Heart left ventricle (tissue), 16 donors: ENCODE measurements at places on chromosomes 2 and 18. TPM values are rescaled to one million over a fixed set of nuclear protein-coding genes. Genes with fewer than 3 reads are reported as not detected.

GPR35 gene
- total RNA-seq: 0.79 TPM

VWA3B gene
- 0.17 TPM for total RNA-seq

SETBP1 gene
- total RNA-seq: 7.5 TPM

MATN3 gene
- total RNA-seq: 0.12 TPM

DNA sequence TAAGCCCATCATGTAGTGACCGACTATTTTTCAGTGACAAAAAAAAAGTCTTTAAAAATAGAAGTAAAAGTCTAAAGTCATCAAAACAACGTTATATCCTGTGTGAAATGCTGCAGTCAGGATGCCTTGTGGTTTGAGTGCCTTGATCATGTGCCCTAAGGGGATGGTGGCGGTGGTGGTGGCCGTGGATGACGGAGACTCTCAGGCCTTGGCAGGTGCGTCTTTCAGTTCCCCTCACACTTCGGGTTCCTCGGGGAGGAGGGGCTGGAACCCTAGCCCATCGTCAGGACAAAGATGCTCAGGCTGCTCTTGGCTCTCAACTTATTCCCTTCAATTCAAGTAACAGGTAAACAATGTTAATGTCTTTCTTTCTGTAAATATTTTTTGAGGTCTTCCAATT is at the start of gene CD28:
TSS of gene CD28 (plus strand) at position 237 of the 400 bp plus-strand sequence. CDS start at position 295, 58 bp downstream.
- peak within 1 kb of the TSS; percentile 73 for H3K27ac ChIP-seq
- no peaks in the 10 kb centered on the region for H3K36me3 ChIP-seq
- H3K27me3 ChIP-seq: no peaks in the 10 kb centered on the region
- no peaks in the 10 kb centered on the region for H3K4me1 ChIP-seq

FZD7 gene
- 19.3 TPM for total RNA-seq

DNA sequence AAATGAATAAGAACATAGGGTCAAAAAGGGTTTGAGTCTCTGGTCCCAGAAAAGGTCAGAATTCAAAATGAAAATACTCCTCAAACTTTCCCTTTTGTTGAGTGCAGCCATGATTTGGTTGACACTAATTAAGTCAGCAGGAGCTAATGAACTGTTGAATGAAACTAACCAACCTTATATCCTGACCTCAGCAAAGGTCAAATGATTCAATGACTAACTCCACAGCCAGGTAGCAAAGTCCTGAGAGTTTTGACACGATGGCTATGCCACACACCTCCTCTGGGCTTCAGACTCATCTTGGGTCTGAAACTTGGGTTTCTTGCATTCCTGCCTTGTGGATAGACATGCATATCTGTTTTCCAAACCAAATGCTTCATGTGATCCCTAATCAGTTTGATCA is 172.3 kb downstream of the INO80D start:
- no peak for DNase-seq
- H3K4me3 ChIP-seq: no peak overlapping the region
- no peaks in the 10 kb centered on the region for H3K36me3 ChIP-seq

TNFRSF11A gene
- 2.5 TPM for total RNA-seq

DNA sequence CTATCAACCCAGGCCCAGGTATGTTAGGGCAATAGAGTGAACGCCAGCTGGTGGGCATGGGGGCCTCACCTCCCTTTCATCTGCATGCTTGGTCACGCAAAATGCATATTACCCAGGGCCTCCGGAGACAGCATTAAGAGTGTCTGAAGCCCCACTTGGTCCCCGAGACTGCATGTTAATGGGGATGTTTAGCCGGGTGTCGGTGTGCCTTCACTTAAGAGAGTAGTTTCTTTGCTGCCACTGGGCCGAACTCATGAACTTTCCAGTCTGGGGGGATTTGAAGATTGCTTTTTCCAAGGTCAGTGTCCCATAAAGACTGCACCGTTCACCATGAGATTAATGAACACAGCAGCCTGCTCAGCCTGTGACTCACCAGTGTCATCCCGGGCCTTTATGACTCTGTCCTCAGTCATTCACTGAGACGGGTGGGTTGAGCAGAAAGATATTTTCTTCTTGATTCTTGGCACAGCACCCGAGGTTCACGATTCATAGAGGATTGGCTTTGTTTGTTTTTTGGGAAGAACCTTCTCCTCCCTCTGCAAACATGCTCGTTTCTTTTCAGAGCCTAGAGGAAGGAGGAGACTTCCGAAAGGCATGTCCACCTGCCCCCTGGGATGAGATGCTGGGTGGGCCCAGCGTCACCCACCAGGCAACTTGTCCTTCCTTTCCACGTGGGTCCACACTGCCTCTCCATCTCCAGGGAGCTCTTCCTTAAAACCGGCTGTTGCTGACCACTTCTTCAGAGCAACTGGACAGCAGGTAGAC is 199.1 kb downstream of the GLI2 start:
- no peaks in the 10 kb centered on the region for H3K27me3 ChIP-seq
- no peaks in the 10 kb centered on the region for H3K36me3 ChIP-seq
- no peak overlapping the region for H3K4me3 ChIP-seq
- H3K4me1 ChIP-seq: peaks cover 38% of the 10 kb centered on the region
- no peak for DNase-seq

NDUFAF7 gene
- total RNA-seq: 22.2 TPM

GRCh38 chr2:201257381-201257955 is 2.9 kb upstream of the CASP8 start:
- no peaks in the 10 kb centered on the region for H3K36me3 ChIP-seq
- peak overlapping the region; percentile 71 for H3K4me3 ChIP-seq
- H3K27me3 ChIP-seq: no peaks in the 10 kb centered on the region

DNA sequence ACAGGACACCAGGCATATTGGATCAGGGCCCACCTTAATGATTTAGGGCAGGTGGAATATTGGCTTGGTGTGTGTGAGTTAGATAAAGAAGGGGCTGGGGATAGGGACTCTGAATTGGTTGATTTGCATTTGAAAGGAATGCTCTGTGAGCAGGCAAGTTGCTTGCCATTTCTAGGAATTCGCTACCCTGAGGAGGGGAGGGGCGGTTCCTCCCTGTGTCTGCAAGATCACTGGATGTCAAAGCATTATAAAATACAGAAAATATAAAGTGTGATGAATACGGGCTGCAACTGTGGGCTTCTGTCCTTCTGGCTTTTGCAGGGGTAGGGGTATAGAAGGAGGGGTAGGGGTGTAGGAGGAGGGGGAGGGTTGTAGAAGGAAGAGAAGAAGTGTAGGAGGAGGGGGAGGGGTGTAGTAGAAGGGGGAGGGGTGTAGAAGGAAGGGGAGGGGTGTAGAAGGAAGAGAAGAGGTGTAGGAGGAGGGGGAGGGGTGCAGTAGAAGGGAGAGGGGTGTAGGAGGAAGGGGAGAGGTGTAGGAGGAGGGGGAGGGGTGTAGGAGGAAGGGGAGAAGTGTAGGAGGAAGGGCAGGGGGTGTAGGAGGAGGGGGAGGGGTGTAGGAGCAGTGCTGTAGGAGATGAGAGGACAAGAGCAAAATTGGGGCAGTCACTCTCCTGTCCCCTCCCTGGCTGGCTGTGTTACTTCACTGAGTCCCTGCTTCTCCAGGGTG is 238.0 kb upstream of the COPS8 start:
- H3K4me3 ChIP-seq: no peak overlapping the region
- H3K4me1 ChIP-seq: no peaks in the 10 kb centered on the region
- DNase-seq: no peak
- H3K27me3 ChIP-seq: no peaks in the 10 kb centered on the region

GRCh38 chr2:96152304-96153161 is 7.3 kb upstream of the DUSP2 start:
- DNase-seq: no peak
- peaks cover under 1% of the 10 kb centered on the region for H3K4me1 ChIP-seq
- H3K27me3 ChIP-seq: no peaks in the 10 kb centered on the region
- H3K4me3 ChIP-seq: no peak overlapping the region

DNA sequence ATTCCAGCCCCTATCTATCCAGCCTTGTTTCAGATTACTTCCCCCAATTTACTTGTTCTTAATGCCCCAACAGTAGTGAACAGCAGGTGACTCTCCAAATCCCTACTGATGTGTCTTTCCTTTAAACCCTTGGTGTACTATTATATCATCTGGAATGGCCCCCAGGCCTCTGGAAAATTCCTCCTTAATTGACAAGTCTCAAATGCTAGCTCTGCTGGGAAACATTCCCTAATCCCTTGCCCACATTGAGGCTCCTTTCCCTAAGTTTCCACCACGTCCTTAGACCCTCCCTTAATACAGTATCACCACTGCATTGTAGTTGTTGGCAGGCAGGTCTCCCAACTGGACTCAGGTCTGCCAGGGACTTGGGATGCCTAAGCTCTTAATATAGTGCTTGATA is 41.0 kb downstream of the MYO3B start:
- H3K36me3 ChIP-seq: no peaks in the 10 kb centered on the region
- no peak overlapping the region for H3K4me3 ChIP-seq
- no peak for DNase-seq
- H3K27ac ChIP-seq: no peak overlapping the region

- no peak overlapping the region for H3K4me3 ChIP-seq
- no peaks in the 10 kb centered on the region for H3K36me3 ChIP-seq
- no peak overlapping the region for H3K27ac ChIP-seq
- no peak for DNase-seq
Observed at GRCh38 chr2:140136366-140136765, 1356.2 kb upstream of the NXPH2 start.

DNA sequence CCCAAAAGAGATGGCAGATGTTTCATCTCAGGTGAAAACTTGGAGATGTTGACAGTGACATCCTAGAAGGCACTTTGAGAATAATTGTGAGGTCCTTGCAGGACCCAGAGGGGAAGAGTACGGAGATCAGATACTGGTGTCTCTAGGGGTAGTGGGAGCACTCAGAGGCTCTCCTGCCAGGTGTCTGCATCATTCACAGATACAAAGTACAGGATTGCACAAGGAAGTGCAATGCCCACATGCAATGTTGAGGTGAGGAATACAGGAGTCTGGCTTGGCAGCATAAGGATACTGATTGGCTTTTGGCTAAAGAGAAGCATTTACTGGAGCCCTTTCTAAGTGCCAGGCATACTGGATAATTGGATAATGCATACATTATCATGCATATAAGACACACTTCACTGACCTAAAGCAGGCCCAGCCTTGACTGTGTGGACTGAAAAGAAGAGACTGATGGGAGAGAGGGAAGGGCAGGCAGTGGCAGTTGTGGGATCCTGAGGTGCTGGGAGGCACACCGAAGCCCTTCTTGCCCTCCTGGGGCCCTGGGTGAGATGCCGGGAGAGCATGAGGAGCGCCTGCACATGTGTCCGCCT is 31.0 kb upstream of the NCKAP5 start:
- H3K36me3 ChIP-seq: no peaks in the 10 kb centered on the region
- H3K4me1 ChIP-seq: peaks cover 29% of the 10 kb centered on the region
- no peak for DNase-seq
- H3K27ac ChIP-seq: no peak overlapping the region

- H3K36me3 ChIP-seq: no peaks in the 10 kb centered on the region
- no peak for DNase-seq
- H3K27me3 ChIP-seq: no peaks in the 10 kb centered on the region
- H3K4me3 ChIP-seq: no peak overlapping the region
Observed at GRCh38 chr2:41723526-41723925, 324.3 kb upstream of the PKDCC start.

DNA sequence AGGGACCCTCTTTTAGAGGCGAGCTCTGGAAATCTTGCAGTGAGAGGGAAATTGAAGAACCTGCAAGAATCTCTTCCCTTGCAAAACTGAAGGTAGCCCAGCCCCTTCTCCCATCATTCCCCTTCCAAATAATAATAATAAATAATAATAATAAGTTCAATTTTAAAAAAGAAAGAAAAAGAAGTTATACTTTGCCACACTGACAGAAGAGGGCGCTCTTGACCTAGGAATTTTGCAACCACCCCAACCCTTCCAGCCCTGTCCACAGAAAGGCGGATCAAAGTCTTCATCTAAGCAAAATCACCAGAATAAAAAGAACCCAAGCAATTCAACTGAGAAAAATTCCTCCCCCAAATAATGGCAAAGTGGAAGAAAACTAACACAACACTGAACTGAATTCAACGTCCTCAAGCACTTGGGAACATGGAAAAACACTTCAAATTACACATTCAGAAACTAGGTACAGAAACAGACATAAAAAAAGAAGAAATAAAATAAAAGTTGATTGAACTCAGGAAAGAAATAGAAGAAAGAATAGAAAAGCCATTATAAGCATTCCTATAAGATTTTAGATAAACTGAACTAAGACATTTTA is 98.9 kb upstream of the GLS start:
- no peaks in the 10 kb centered on the region for H3K27me3 ChIP-seq
- H3K36me3 ChIP-seq: no peaks in the 10 kb centered on the region
- H3K4me3 ChIP-seq: no peak overlapping the region
- DNase-seq: no peak
- no peaks in the 10 kb centered on the region for H3K4me1 ChIP-seq

DNA sequence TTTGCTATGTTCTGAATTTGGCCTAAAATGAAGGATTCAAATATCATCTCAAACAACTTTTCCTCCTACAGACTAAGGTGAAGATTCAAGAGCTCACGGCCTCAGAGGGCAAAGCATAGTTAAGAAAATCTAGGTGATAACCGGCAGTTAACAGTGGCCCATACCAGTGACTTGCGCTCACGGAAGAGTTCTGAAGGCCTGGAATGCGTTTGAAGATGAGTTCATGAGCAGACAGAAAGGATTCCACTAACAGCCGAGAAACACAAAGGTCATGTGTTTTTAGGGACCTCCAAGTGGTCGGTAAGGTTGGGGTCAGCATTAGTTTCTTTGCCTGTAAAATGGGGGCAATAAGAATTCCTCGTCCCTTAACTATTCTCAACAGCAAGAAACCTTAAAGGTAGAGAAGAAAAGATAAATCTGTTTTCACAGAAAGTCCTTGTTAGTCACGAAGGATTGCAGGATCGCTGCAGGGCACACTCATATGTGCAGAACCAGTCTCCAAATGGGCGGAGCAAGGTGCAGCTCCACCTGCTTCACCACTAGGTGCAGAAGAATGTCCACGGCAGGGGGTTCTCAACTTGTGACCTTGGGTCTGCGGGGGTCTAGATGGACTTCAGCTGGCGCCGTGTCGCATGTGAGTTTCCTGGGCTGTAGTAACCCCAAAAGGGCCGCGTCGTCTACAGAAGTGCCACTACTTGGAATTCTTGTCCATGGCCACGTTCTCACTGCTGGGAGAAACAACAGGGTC is 708 bp upstream of the RPIA start:
- H3K27me3 ChIP-seq: no peaks in the 10 kb centered on the region
- H3K4me1 ChIP-seq: peaks cover 5% of the 10 kb centered on the region
- H3K36me3 ChIP-seq: no peaks in the 10 kb centered on the region
- no peak for DNase-seq

CARF gene
- 9.4 TPM for total RNA-seq

FBLN7 gene
- 0.98 TPM for total RNA-seq

CIAO1 gene
- 71.8 TPM for total RNA-seq

DNA sequence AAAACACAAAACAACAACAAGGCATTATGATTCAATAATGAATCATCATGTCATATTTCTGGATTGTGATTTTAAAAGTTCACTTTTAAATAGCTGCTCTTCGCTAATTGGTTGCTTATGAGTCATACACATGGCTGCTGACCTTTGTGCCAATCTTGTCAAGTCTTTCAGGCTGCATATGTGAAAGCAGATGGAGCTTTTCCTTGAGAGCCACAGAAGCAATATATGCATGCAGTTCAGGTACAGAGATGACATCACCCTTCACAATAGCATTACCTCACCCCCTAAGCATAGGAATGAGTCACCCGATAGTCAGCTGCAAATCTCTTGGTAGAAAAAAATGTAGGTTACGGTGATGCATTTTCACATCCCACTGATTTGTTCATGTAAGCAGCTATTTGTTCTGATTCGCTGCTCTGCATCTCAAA is 27.2 kb downstream of the EIF2AK3 start:
- peaks cover 58% of the 10 kb centered on the region for H3K4me1 ChIP-seq
- no peaks in the 10 kb centered on the region for H3K27me3 ChIP-seq
- no peak overlapping the region for H3K4me3 ChIP-seq
- DNase-seq: peak; percentile 26
- H3K36me3 ChIP-seq: no peaks in the 10 kb centered on the region

GRCh38 chr2:113755835-113756354 is 547 bp downstream of the SLC35F5 start:
- peak overlapping the region; percentile 63 for H3K27ac ChIP-seq
- H3K4me3 ChIP-seq: peak overlapping the region; percentile 97
- no peaks in the 10 kb centered on the region for H3K27me3 ChIP-seq

CLEC4F gene
- total RNA-seq: 0.27 TPM

CHST9 gene
- total RNA-seq: 0.37 TPM

SPEG gene
- total RNA-seq: 93.6 TPM
